ENCODE measurements at places on chromosomes 12 and 14.

GRCh38 chr12:26188127-26188526, 7.2 kb upstream of the SSPN start:
- DNase-seq = no peak

DNA sequence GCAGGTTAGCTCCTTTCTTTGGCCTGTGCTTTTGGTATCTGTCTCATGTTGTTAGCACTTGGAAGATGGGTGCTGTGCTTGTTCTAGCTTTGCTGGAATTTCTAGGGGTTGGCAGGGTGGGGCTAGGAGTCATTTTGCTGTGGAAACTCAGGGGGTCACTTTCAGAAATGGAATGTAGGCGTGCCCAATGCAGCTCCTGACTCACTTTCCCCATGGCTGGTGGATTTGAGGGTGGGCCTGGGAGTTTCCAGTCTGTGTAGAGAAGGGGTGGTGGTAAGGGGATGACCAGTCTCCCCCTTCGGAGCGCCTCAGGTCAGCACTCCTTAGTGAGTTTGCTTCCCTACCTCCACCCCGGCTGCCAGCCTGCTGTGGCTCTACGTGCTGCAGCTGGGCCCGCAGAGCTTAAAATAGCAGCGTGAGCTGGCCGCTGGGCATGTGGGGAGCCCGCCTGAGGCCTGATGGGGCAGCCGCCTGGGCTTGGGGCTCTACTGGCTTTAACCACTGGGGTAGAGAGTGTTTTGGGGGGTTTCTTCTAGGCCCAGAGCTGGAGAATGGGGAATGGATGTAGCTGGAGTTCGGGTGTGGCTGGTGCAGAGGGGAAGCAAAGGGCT, 108.2 kb downstream of the TSPAN9 start:
- DNase-seq = no peak

GRCh38 chr14:89319687-89320086, 97.3 kb downstream of the FOXN3 start:
- DNase-seq = no peak

DNA sequence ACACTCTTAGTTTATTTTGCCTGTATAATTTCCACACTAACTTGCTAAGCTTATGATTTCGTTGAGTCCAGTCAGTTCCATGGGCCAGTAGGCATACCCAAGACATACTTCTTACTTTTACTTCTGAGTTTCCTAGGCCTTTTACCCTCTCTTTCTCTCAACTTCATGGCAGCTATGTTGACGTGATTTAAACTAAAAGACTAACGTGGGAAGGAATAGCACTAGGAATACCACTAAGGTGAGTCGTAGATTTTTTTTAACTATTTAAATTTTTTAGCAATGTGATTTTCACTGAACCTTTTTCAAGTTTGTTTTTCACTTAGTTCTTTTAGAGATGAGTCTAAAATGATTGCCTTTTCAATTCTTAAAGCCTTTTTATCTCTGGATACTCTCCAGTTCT, 793.5 kb upstream of the NOVA1 start:
- no peak for DNase-seq

GRCh38 chr12:6228535-6229223, 28.5 kb downstream of the CD9 start:
- no peak for DNase-seq

DNA sequence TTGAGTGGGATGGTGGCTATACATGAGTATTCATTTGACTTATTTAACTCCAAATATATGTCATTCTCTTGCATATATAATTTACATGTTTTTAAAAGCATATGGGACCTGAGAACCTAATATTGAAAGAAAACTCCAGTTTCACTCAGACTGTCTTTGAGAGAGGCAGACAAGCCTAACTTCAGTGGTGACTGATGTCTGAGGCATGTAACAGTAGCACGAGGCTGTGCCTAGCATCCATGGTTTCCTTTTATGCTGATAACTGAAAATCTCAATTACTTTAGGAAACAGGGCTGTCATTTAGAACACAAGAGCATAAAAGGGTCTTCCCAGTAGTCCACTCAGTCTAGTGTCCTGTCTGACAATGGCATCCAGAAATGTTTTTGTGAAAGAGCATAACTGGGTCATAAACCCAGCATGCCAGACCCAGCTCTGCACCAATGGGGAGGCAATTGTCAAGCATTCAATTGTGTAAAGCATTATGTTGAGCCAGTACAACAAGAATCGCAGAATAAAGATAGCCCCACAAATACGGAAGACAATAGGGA, 24.3 kb downstream of the MAPK1IP1L start:
- DNase-seq = no peak

GRCh38 chr14:56799343-56799645, 11.0 kb downstream of the OTX2 start:
- DNase-seq = no peak

- no peak for DNase-seq
Observed at GRCh38 chr14:106277503-106277902, 751.1 kb downstream of the TMEM121 start.

DNA sequence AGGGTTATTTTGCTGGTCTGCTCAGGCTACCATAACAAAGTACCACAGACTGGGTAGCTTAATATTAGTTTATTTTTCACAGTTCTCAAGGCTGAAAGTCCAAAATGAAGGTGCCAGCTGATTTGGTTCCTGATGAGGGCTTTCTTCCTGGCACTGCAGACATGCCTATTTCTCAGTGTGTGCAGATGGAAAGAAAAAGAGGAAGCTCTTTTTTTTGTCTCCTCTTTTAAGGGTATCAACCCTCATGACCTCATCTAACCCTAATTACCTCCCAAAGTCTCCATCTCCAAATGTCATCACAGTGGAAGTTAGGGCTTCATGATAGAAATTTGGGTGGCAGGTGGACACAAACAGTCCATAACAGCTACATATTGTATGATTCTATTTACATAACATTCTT, 25.0 kb upstream of the POLR3B start:
- no peak for DNase-seq
